ENCODE measurements at places on chromosomes 4 and X.
A peak's percentile ranks its signal among the peaks of the same experiment; 100 is the strongest.

DNA sequence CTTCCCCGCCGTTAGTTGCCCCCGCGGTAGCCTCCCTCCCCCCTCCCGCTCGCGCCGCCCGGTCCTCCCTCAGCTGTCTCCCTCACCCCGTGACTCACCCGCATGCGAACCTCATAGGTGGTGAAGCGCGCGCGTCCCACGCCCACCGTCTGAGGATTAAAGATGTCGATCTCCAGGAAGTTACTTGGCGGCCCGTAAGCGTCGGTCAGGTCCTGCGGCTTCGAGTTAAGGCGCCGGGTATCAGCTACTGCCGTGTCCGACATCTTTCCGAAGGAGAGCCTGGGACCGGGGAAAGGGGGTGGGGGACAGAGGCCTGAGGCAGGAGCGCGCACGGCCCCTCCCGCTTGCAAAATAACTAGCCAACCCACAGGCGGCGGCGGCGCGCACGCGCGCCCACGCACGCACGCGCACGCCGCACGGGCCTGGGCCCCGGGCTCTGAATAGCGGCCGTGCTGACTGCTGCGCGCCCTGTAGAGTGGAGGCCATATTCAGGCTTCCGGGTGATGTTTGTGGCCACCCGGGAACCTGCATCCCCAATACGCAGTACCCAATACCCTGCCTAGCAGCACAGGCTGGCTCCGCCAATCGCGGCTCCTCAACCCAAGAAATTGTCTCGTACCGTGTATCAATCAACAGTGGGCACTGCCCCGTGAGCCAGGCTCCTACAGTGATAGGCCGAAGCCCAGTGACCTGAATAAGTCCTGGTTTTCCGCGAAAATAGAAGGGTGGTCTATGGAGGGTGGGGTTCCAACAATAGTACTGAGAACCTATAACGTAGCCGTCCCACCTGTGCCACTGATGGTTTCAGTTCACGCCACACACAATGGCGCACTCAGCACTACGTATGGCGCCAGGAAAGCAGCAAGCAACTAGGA is at the start of gene SNX12:
Gene SNX12 (minus strand): TSS at position 291 of the 875 bp plus-strand sequence. CDS start 28 bp downstream, at position 263.
- peak; percentile 94 for DNase-seq

DNA sequence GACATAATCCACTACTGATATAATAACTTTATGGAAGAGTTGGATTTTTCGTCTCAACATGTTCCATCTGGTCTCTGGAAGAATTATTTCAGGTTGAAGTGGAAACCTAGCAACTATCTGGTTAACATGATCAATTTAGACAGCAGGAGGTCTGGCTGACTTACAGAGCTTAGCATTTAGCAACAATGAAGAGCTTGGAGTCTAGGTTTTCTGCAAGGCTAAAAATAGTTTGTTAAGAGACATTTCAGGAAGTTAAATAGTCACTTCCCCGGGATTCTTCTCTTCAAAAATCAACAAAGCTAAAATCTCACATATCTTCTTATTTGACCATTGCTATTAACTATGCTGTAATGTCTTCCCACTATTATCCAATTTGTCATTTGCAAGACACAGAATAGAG is 418.6 kb upstream of the DIPK2B start:
- no peak for DNase-seq

DNA sequence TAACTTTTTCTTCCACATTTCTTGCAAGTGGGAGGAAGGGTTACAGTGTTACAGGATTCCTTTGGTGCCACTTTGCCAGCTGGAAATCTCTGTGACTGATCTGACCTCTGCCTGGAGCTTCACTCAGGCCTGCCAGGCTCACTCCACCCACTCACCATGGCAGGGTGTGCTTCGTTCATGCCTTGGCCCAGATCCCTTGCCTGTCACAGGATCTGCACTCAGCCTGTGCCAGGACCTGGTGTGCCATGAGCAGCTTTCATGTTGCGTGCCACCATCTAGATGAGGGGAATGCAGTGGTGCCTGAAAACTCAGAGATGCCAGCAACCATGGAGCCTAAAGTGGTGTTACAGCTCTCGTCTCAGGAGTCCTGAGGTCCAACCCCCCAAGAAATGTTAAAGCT is 2596.4 kb downstream of the PCDH7 start:
- no peak for DNase-seq

- DNase-seq: no peak
Measured at GRCh38 chrX:118780911-118781310, 42.7 kb upstream of the ZCCHC12 start.

DNA sequence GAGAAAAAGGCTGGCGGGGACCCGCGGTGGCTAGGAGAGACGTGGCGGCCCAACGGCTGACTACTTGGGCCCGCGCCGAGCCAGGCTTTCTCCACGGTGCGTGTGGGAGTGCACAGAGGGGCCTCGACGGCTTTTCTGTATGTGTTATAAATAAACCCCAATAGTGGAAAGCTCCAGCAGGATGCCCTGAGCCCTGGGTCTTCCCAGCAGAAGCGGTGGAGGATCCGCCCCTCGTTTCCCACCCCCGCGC is 268 bp upstream of the PRRG1 start:
- no peak for DNase-seq

DNA sequence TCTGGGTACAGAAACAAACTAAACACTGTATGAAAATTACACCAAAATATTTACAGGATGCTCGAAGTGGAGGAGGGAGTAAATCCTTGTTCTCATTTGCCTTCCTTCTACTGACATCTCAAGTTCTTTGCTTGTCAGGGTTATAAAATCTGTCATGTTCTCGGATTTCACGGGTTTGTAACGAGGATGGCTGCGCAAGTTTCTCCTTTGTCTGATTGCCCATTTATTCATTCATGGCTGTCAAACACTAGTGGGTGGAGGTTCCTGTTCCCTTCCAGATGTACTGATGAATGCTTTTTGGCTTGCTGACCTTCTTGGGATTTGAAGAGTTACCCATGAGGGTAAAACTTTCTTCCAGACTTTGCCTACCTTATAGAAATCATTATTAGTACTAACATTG is 206.9 kb downstream of the SPCS3 start:
- DNase-seq: no peak

- no peak for DNase-seq
Measured at GRCh38 chrX:39204945-39205344, 403.7 kb downstream of the MID1IP1 start.

DNA sequence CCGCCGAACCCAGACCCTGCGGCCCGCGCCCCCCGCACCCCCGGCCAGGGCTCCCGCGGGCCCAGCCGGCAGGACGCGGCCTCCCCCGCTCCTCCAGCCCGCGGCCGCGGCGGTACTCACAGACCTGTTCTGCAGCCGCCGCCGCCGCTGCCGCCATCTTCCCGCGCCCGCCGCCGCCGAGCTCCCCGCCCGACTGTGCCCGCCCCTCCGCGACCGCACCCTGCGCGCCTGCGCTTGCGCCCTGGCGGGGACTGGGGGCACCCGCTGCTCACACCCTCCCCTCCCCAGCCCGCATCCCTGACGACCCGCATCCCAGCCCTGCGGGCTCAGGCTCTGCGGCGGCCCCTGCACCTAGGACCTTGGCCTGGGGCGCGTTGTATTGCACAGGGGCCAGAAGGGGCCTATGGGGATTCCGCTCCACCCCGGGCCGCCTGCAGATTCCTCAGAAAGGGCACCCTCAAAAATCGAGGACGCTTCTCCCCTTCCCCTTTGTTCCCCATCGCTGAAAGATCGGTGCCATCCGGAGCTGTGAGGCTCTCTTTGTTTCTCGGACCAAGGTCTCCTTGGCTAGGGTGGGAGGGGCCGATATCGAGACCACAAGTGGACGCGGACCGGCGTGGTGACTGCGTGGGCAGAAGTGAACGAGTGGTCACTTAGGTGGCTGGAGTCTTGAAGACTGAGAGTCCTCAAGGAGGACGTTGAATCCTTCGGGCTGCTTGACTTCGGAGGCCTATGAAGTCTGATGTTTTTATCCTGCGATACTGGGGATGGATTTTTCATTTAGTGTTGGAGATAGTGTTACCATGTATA is at the start of gene SGCB:
Gene SGCB (minus strand): TSS at position 197 of the 810 bp plus-strand sequence. CDS start 40 bp downstream, at position 157.
- peak; percentile 74 for DNase-seq

- DNase-seq: no peak
Measured at GRCh38 chrX:108735679-108736508, 469 bp downstream of the IRS4 start.

GRCh38 chrX:120335289-120335688 is 24.0 kb upstream of the TMEM255A start:
- DNase-seq: no peak

GRCh38 chr4:13084210-13084609 is 399.9 kb downstream of the RAB28 start:
- no peak for DNase-seq

DNA sequence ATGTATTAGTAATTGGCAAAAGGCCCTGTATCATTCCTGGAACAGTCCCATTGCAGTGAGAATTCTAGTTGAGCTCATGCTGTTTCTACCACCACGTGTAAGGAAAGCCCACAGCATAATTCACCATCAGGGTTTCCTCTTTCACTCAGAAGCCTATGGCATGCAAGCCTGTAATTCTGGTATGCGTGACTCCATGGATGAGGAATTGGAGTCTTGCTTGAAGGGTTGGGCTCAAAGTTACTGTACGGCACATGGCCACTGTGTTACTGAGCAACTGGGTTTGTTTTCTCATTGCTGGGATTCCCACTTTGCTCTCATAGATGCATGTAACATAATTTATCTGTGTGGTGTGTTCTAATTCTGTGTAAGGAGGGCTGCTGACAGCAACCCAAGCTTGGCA is 132.3 kb upstream of the NR3C2 start:
- DNase-seq: no peak

GRCh38 chr4:113869743-113870375 is 108.3 kb upstream of the CAMK2D start:
- no peak for DNase-seq

- no peak for DNase-seq
Measured at GRCh38 chr4:40216622-40217366, 20.0 kb downstream of the RHOH start.

DNA sequence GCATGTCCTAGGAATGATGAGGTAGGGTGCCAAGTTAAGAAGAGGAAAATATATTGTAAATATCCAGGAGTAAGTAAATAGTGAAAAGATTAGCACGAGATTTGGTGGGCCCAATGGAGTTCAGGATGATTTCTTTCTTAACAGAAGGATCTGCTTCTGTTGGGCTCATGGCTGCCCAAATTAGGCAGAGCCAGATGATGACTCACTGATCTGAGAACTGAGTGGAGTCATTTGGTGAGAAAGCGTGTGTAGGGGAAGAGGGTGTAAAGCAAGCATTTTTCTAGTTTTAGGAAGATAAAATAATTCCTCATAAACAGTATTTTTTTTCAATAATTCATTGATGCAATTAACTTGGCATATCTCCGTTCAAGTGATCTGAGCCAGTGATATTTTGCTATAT is 1.6 kb downstream of the TBX22 start:
- no peak for DNase-seq

DNA sequence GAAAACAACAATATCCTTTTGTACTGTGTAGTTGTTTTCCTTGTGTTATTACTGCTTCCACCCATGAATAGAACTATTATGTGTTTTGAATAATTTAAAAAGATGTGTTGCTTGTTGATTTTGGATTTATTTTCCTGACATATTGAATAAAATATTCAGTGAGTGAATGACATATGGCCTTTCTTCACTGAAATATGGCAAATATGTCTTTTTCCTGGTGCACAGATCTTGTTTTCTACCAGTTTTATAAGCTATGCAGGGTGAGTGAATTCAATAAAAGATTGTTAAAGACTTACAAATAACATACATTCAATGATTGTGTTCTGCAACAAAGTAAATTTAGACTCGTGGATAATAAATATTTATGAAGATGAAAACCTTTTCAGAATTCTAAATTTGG is 1216.3 kb upstream of the ADGRL3 start:
- no peak for DNase-seq

DNA sequence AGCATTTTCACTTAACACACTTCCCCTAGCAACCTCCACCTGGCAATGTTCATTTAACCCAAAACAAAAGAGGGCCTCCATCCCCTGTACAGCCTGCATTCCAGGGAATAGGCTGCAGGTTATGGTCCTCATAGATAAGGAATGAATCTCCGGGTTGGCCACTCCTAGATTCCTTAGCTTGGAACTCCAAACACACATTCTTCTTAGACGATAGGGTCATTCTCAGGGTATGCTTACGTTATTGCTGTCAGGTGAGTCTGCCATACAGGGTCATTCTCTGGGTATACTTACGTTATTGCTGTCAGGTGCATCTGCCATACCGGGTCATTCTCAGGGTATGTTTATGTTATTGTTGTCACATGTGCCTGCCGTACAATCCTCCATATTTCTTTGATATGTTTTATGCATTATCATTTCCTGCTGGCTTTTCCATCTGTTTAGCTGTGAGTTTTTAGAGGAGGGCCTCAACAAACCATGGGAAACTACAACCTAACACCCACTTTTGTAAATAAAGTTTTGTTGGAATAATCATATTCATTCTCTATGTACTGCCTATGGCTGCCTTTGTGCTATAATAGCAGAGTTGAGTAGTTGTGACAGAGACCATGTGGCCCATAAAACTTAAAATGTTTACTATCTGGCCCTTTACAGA is 8.2 kb upstream of the AFF1 start:
- no peak for DNase-seq
